ENCODE measurements at places on chromosomes 12 and 14.

DNA sequence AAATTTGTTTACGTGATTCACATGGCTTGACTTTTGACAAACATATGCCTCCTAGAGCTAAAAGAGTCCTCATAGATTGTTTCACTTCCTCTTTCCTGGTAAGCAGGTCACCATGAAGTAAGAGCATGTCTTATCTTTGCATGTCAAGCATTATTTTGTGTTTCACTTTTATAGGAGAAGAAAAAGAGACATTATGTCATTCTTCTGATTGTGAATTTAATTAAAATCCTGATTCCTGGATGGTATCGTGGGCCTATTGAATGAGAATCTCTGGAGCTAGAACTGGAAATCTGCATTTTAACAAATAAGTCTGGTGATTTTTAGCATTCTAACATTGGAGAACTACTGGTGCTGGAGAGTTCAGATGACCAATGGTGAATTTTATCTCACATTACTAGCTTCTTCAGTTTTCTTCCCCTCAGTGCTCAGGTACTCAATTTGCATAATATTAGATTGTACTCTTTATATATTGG lies 218.6 kb upstream of the ATP2B1 start:
- no peak for DNase-seq

GRCh38 chr14:105430042-105430441 lies 10.4 kb downstream of the MTA1 start:
- no peak for DNase-seq

DNA sequence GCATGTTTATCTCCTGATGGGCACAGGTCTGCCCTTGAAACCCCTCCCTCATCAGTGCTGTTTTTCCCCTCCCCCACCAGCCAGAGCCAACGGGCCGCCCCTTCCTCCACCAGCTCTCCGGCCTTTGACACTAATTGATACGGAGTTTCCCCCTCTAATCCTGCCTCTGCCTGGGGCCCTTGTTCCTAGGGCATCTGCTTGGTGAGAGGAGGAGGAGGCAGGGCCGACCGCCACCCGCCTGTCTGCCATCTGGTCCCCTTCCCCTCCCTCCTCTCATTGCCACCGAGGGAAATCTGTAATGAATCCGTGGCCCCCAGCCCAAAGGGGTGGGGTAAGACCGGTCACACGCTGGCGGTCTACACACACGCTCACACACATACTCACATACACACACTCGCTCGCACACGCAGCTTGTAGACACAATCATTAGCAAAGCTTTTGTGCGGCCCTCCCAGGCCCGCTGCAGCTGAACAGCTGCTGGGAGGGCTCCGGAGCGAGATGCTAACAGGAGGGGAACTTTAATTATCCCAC lies 27.4 kb downstream of the SRRM4 start:
- DNase-seq = no peak

GRCh38 chr14:27391331-27391730 lies 793.5 kb upstream of the NOVA1 start:
- no peak for DNase-seq

GRCh38 chr12:118330421-118331018 lies 42.2 kb downstream of the TAOK3 start:
- no peak for DNase-seq

DNA sequence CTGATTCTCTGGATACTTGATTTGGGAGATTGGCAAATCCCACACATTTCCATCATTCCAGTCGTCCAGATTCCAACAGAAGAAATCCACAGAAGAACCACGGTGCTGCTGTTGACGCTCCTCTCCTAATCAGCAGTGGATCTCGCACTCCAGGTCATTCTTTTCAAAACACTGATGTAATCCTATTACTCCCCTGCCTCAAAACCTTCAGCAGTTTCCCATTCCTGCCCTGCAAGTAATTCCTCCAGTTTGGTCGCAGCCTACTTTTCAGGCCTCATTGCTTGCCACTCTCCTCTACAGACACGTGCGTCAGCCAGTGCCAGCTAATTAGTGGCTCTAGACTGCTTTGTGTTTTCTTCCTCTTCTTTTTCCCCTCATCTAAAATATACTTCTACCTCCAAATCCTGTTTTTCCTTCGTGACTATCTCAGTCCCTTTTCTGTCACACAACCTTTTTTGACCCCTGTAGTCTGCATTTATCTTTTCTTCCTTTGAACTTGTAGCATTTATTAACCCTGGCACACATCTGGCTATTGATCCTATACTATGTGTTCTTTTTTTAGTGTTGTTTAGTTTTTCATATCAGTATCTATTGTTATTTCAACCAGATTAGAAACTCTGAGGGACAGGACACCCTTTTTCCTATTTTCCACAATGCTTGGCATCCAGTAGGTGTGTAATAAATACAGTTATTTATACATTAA lies 36.8 kb downstream of the PRORP start:
- no peak for DNase-seq

- DNase-seq = no peak
These were observed 138.5 kb downstream of the KICS2 start for GRCh38 chr12:64083285-64084210.

DNA sequence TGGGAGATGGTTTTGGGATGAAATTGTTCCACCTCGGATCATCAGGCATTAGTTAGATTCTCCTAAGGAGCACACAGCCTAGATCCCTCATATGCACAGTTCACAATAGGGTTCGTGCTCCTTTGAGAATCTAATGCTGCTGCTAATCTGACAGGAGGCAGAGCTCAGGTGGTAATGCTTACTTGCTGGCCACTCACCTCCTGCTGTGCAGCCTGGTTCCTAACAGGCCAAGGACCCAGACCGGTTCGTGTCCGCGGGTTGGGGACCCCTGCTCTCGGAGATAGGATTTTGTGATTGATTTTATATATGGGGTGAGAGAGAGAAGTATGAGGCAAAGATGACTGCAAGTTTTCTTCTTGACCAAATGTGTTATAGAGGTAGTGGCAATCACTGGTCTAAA lies 57.5 kb downstream of the CCDC91 start:
- DNase-seq = no peak

- no peak for DNase-seq
These were observed 152.2 kb upstream of the CNOT2 start for GRCh38 chr12:70091021-70091521.

DNA sequence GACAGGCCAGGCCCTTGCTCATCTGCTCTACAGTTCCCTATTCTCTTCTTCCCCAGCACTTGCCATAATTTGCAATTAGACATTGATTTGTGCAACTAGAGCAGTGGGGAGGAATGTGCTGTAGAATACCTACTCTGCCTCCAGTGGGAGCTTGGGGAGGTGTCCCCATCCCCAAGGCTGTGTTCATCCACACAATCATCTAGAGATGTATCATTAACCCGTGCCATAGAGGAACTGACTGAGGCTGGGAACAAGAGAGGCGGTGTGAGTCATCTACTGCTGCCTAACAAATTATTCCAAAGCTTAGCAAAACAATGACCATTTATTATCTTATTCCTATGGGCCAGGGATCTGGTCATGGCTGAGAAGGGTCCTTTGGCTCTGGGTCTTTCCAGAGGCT lies 5.1 kb upstream of the OTUB2 start:
- no peak for DNase-seq

- no peak for DNase-seq
These were observed 23.1 kb upstream of the NID2 start for GRCh38 chr14:52091928-52092327.

- DNase-seq = no peak
These were observed 700.1 kb downstream of the MED13L start for GRCh38 chr12:115577401-115577800.

GRCh38 chr12:121908702-121909101 lies 9.7 kb upstream of the CFAP251 start:
- DNase-seq = no peak

- DNase-seq = no peak
These were observed 70.7 kb downstream of the PPHLN1 start for GRCh38 chr12:42396473-42397259.

GRCh38 chr14:55846826-55847446 lies 266.9 kb downstream of the KTN1 start:
- no peak for DNase-seq

- no peak for DNase-seq
These were observed 63.9 kb downstream of the FOXN3 start for GRCh38 chr14:89352976-89353765.

DNA sequence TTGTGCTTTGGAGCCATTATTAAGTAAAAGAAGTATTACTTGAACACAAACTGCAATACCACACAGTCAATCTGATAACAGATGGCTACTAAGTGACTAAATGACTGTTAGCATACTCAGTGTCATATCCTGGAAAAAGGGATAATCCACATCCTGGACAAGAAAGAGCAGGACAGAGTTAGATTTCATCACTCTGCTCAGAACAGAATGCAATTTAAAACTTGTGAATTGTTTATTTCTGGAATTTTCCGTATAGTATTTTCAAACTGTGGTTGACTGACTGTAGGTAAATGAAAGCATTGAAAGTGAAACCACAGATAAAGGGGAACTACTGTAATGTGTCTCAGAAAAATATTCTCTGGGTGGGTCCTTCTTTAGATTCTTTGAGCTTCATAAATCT lies 458.8 kb downstream of the TMEM117 start:
- DNase-seq = no peak

DNA sequence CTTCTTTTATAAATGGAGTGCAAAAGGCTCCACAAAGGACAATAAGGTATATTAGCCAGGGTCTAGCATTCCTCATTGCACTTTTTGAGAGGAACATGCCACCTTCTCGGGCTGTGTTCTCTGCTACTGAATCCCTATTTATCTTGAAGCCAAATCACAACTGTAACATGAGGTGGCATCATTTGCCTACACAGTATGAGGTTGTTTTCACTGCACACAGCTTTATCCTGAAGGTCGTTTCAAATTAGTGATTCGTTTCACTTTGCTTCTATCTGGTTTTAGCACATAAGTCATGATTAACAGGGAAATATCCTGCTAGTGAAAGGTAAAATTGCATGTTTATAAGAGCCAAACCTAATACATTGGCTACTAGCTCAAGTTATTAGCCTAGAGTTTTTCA lies 153.8 kb downstream of the SLC35F4 start:
- DNase-seq = no peak

DNA sequence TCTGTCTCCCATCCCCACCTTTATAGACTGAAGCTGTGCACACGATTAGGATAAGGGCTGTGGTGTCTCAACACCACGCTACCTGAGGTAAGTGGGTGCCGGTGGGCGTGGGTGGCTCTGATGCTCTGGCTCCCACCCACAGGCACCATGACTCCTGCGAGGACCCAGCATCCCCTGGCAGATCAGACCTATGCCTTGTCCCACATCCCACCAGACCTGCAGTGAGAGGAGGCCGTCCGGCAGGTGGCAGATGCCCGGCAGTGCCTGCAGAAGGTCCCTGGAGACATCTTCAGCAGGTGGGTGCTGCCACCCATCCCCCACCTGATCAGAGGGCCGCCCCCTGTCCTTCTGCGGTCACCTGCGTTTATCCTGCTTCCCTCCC lies 104.4 kb upstream of the PRB2 start:
- DNase-seq = no peak

DNA sequence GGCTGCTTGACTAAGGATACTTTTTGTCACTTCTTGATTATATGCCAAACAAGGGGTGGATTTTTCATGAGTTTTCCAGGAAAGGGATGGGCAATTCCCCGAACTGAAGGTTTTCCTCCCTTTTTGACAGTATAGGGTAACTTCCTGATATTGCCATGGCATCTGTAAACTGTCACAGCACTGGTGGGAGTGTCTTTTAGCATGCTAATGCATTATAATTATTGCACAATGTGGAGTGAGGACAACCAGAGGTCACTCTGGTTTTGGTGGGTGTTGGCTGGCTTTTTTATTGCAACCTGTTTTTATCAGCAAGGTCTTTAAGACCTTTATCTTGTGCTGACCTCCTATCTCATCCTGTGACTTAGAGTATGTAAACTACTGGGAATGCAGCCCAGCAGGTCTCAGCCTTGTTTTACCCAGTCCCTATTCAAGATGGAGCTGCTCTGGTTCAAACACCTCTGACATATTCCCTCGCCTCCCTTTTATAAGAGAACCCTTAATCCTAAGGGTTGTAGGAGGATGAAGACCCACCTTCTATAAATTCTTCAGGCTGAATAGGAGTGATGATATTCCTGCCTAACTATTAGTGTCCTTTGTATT lies 471.2 kb downstream of the ATP23 start:
- no peak for DNase-seq

DNA sequence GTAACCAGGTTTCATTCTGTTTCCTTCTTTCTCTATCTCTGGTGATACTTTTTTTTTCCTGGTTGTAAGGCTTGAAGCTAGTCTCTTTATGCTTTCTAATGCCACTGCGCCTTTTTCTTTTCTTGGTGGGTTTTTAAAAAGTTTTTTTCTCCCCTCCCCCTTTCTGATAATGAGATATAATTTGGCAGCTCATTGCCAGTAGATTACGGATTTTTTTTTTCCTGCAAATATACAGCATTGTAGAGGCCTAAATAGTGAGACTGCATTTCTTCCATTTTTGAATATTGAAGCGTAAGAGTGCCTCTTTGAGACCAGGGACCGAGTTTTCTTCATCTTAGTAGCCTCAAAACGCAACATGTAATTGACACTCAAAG lies 1.1 kb downstream of the PAPOLA start:
- DNase-seq = no peak

DNA sequence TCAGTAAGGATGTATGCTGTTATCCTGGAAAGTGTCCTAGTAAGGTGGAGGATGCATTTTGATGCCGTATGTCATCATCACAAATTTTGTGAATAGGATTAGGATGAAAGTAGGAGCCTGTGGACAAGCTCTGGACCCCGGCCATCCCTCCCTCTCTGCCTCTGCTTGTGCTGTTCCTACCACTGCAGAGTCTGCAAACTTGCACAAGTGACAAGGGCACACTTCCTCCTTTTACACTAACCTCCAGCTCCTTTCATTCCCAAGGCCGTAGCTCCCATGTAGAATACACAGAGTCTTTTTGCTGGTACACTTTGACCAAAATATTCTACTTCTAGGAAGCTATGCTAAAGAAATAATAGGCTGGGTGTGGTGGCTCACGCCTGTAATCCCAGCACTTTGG lies 13.3 kb upstream of the TMCC3 start:
- no peak for DNase-seq

DNA sequence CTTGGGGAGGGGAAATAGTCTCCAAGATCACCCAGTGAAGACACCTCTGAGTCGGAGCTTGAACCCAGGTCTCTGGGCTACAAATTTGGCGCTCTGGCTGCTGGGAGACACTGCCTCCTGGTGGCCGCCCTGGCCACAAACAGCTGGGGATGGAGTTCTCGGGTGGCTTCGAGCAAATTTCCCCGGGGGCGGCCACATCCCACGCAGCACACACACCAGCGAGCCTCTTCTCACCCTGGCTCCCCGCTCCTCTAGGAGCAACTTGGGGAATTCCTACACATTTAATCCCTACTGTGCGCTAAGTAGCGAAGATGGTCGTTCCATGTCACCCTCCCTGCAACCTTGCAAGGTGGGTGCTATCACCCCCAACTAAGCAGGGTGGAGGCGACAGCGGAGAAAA lies 66.2 kb upstream of the BEGAIN start:
- no peak for DNase-seq

- DNase-seq = no peak
These were observed 42.6 kb upstream of the MED13L start for GRCh38 chr12:116319898-116320621.

GRCh38 chr14:91575469-91576208 lies 65.5 kb upstream of the PPP4R3A start:
- DNase-seq = no peak
